CD4-positive, alpha-beta T cell (primary cell): ENCODE measurements at places on chromosomes 2 and 18.
A peak's percentile ranks its signal among the peaks of the same experiment; 100 is the strongest.

- DNase-seq: no peak
Measured at GRCh38 chr18:70139138-70139537, 66.3 kb downstream of the RTTN start.

DNA sequence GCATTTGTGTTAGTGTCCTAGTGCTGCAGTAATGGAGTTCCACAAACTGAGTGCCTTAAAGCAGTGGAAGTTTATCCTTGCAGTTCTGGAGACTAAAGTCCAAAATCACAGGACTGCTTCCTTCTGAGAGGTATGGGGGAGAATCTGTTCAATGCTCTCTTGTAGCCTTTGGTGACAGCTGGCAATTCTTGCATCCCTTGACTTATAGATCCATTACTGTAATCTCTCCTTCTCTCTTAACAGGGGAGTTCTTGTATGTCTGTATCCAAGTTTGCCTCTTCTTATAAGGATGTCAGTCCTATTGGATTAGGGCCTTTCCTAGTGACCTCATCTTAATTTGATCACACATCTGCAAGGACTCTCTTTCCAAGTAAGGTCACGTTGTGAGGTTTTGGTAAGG lies 69.9 kb downstream of the XRCC5 start:
- no peak for DNase-seq

DNA sequence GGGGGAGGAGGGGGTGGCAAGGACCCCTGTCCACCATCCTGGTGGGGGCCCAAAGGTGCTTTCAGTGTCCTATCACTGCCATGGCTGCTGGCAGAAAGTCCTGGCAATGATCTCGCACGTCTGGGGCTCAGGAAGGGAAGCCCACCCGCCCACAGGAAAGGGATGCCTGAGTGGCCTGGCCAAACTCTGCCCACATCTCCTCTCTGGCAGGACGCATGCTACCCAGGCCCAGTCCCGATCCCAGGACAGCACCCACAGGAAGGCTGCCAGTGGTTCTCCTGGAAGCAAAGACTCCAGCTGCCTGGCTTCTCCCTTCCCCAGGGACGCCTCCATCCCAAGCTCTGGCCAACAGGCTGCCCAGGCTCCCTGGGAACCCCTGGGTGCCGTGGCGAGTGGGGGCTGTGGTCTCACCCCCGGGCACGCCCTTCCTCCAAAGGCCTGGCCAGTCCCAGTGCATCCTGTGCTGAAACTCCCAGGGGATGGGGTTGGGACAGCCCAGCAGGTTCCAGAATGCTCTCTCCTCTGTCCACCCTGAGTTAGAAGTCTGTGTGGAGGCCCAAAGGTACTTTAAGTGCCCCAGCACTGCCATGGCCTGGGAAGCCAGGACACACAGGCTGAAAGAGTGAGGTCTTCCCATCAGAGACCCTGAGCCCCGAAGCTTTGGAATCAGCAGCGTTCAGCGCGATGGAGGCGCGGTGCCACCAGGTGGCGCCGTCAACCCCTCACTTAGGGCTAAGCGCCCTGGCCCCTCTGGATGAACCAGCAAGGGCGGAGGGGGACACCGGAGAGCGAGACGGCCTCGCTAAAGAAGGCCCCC lies 29.8 kb upstream of the TAF1B start:
- DNase-seq: peak; percentile 80

DNA sequence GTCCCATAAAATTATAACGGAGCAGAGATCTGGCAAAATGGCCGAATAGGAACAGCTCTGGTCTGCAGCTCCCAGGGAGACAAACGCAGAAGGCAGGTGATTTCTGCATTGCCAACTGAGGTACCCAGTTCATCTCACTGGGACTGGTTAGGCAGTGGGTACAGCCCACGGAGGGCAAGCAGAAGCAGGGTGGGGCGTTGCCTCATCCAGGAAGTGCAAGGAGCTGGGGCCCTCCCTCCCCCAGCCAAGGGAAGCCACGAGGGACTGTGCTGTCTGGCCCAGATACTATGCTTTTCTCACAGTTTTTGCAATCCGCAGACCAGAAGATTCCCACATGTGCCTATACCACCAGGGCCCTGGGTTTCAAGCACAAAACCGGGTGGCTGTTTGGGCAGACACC lies 22.8 kb downstream of the ICA1L start:
- DNase-seq: no peak

- no peak for DNase-seq
Measured at GRCh38 chr2:85433511-85434089, 15.1 kb downstream of the SH2D6 start.

GRCh38 chr2:227198866-227199265 lies 34.4 kb downstream of the COL4A3 start:
- DNase-seq: no peak

- no peak for DNase-seq
Measured at GRCh38 chr18:23540867-23541266, 37.6 kb downstream of the RMC1 start.

DNA sequence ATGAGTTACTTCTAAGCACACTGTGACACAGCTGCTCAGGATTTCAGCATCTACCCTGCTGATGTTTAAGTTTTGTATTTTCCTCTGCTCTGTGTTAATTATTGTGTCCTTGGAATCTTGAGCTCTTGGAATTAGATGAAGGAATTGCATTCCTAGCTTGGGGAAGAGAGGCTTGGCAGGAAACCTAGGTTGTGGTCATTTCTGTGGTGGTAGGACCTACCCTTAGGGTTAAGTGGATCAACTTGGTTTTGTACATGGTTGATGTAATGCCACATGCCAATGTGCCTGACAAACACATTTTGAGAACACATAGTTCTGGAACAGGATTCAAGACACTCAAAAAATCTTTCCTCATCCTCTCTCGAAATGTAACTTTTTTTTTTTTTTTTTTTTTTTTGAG lies 264.5 kb upstream of the MEX3C start:
- DNase-seq: no peak

GRCh38 chr2:95336406-95336805 lies 39.3 kb downstream of the KCNIP3 start:
- no peak for DNase-seq

GRCh38 chr2:20391951-20392699 lies 41.5 kb upstream of the PUM2 start:
- no peak for DNase-seq

GRCh38 chr18:59096098-59096789 lies 43.4 kb upstream of the SEC11C start:
- DNase-seq: no peak

DNA sequence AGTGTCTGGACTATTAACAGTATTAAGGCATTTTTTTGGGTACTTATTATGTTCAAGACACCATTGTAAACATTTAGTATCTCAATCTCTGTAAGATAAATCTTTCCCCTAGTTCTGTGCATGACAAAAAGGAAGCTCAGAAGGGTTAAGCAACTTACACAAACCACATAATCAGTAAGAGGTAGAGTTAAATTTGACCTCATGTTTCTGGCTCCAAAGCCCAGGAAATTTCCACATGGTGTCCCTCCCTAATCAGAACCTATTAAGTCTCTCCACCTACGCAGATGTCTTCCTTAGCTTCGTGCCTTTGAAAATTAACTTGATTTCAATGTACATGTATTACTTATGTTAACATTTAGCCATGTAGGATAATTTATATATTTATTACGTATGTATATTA lies 2.0 kb downstream of the MFSD6 start:
- no peak for DNase-seq

GRCh38 chr2:155363349-155363888 lies 664.9 kb downstream of the KCNJ3 start:
- no peak for DNase-seq

DNA sequence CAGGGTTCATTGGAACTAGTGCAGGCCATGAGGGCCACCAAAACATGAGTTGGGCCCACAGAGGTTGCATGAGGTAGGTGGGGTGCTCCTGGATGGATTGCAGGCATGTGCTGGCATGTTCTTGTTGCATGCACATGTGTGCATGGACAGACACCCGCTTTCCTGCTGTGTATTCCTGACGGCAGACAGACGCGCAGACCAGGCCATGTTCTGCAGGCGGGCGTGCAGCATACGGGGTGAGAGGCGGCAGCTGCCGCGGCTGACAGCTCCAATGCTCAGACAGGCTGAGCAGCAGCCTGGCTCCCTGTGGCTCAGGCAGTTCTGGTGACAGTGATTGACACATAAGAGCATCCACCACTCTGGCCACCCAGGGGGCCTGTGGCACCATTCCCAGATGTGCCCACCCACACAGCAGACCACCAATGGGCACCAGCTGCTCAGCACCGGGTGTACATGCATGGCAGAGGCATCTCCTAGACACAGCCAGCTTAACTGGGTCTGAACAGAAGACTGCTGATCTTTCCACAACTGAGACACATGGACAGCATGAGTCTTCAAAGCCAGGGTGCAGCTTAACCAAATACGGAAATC lies 21.2 kb downstream of the HS1BP3 start:
- no peak for DNase-seq

GRCh38 chr18:62420513-62421209 lies 95.6 kb downstream of the TNFRSF11A start:
- DNase-seq: peak; percentile 92

GRCh38 chr2:95350774-95351597 lies 51.5 kb upstream of the FAHD2A start:
- DNase-seq: no peak

DNA sequence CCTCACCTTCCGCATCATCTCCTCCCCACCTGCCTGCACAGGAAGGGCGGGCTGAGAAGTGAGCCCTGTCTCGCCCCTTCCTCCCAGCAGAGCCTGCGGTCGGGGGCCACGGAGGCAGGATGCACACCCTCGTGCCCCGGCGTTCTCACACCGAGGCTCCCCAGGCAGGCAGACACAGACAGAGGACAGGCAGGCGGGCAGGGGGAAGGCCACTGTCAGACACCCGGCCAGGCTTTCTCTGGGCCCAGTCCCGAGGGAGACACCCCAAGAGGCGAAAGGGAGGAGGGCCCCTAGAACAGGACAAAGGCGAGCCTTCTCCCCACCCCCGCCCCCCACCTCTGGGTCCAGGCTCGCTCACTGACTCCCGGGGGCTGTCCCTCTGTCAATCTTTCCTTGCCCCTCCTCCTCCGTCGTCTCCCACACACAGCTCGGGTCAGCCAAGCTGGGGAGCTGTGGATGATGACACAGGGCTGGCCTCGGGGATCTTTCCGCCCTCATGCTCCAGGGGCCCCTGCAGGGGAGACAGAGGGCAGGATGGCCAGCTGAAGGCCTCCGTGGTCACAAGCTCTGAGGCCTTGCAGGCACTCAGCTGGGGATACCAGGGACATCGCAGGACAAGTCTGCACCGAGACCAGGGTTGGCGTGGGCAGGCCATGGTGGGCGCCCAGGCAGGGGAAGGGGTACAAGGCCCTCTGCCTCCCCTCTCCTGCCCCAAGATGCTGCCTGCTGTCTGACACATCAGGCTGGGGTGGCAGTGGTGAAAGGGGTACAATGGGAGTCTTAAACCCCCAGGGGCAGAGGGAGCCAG lies 24.9 kb downstream of the BIN1 start:
- DNase-seq: peak; percentile 88

GRCh38 chr2:113309655-113310387 lies 31.1 kb upstream of the PAX8 start:
- no peak for DNase-seq
